ENCODE measurements at places on chromosomes 6 and 20. TPM values are rescaled to one million over a fixed set of nuclear protein-coding genes. Genes with fewer than 3 reads are reported as not detected.

DNA sequence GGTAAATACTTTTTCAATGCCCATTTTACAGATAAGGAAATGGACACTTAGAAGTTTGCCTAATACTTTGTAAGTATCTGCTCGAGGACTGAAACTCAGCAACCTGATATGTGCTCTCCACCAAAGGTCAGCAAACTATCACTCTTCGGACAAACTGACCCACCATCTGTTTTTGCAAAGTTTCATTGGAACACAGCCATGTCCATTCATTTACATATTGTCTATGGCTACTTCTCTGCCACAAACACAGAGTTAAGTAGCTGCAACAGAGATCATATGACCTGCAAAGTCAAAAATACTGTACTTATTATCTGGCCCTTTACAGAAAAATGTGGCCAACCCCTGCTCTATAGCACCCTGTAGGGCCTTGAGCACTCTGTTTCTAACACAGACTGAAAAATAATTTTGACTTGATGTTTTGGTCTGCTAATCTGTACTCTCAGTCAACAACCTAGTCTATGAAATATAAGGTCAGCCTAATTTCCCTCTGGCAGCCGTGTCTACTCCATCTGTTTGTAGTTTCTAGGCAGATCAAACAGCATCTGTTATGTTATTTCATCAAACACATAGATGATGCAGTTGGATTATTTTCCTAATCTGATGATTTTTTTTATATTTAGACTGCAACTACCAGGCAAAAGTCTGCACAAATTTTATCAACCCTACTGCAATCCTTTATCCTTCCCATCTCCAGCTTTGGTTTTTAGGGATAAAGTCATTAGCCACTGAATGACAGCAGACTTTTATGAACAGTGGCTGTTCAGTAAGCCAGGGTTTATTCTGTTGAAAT, 41.4 kb upstream of the BEND6 start:
- DNase-seq: no peak

DNA sequence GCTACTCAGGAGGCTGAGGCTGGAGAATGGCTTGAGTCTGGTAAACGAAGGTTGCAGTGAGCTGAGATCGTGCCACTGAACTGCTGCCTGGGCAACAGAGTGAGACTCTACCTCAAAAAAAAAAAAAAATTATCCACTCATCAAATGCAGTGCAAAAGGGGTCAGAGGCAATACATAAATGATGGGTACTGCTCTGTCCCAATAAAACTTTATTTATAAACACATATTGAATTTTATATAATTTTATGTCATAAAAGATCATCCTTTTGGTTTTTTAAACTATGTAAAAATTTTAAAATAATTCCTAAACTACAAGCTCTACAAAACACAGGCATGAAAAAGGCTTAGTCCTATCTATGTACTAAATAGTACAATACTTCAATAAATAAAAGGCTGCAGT, 10.3 kb downstream of the KHDC1 start:
- DNase-seq: no peak

GRCh38 chr6:137389150-137389704, 105.0 kb downstream of the OLIG3 start:
- DNase-seq: peak; percentile 9

The MACROD2 gene
- 5.4 TPM for polyA plus RNA-seq

GRCh38 chr6:9799582-9799981, 615.3 kb downstream of the TFAP2A start:
- DNase-seq: no peak

DNA sequence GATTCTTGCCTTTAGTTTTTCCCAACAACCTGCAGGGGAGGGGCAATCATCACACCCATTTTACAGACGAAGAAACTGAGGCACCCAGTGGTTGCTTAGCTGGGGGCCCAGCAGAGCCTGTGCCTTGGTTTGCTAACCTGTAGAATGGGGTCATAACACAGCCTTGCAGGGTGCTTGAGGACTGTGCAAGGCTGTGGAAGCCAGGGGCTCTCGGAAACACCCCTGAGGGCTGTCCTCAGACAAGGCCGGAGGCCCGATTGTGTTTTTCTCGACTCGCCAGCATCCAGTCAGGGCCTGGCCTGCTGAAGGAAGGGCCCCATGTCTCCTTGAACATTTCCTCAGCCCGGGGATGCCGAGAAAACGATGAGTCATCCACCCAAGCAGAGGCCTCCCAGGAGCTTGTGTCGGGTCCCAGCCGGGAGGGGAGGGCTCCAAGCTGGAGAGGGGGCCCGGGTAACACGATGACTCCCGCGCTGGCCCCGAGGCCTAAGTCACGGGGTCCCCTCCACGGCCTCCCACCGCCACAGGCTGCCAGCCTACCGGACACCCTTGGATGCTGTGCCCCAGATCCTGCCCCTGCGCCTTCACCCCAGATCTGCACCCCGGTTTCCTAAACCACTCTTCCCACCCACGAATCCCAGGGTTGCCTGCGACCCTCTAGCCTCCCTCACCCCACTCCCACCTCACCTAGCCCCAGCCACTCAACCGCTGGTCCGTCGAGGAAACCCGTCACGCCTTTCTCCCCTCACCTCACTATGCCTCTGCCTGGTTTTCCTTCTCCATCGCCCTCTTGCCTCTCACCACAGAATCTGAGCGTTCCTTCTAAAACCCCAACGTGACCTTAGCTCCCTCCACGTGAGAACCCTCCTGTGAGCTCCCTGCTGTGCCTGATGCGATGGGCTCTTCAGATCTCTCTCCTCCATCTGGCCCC, 10.6 kb downstream of the NOL4L start:
- peak; percentile 57 for DNase-seq

The MYL9 gene
- polyA plus RNA-seq: 537 TPM

- DNase-seq: no peak
Observed at GRCh38 chr6:150797949-150798348, 67.6 kb upstream of the MTHFD1L start.

DNA sequence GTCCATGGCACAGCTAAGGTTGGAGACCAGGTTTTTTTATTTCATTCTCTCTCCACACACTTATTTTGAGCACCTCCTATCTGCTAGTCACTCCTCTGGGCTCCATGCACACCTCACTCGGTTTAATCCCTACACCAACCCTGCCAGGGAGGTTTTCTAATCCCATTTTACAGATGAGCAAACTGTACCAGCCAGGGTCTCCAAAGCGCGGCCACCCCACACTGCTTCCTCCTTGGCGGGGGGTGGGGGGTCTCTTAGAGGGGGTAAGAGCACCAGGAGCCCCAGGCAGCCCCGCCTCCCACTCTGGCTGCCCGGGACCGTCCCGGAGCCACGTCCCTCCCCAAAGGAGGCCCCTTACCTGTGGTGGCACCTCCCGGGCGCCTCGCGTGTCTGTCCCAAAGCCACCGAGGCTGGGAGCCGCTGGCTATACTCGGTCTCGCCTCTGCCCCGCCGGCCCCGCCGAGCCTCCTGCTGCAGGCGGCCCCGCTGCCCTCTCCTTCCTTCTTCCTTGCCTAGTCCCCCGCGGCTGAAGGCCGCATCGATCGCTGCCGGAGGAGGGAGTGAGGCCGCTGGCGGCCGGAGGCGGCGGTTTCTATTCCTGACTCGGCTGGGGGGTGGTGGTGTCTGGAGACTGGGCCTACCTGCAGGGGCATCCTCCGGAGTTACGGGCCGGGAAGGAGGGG, at the start of gene KCNS1:
KCNS1 (minus strand) TSS at position 565 of the 683 bp plus-strand sequence. CDS start 1,891 bp downstream, outside the sequence.
- no peak for DNase-seq

DNA sequence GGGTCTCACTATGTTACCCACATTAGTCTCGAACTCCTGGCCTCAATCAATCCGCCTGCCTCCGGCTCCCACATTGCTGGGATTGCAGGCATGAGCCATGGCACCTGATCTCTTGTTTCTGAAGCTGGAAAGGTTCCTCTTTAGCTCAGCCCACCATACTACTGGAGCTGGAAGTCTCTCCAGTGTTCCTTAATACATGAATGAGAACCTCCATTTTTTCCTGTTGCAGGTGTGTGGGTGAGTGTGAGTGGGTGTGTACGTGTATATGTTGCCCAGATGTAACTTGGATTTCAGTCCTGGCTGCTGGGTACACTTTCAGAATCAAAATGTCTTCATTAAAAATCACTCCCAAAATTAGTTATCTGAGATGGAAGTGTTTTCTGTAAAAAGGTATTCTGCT, 11.1 kb downstream of the PNPLA1 start:
- DNase-seq: no peak

The PREX1 gene
- 9.9 TPM for polyA plus RNA-seq

The STK4 gene
- polyA plus RNA-seq: 15.8 TPM

DNA sequence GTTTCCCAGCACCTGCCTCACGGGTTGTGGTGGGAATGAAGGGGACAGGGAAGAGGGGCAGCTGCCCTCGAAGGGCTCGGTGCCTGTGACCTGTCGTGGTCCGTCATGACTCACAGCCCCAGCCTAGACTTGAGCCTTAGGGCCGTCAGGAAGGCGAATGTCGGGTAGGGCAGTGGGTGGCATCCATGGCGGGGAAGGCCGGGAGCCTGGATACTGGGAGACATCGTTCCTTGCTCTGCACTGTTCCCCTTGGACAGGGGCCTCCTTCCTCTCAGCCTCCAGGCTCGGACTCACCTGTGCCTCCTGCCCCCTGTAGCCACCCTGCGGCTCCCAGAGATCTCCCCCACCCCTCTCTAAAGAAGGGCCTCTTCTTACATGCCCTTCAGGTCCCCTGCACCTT, 52.2 kb upstream of the APCDD1L start:
- DNase-seq: no peak

- DNase-seq: peak; percentile 42
Observed at GRCh38 chr6:143940011-143940597, 68.0 kb downstream of the PLAGL1 start.

- DNase-seq: no peak
Observed at GRCh38 chr6:43268355-43268700, 25.0 kb downstream of the TTBK1 start.

GRCh38 chr6:26065952-26066380, 21.3 kb upstream of the HFE start:
- peak; percentile 87 for DNase-seq

DNA sequence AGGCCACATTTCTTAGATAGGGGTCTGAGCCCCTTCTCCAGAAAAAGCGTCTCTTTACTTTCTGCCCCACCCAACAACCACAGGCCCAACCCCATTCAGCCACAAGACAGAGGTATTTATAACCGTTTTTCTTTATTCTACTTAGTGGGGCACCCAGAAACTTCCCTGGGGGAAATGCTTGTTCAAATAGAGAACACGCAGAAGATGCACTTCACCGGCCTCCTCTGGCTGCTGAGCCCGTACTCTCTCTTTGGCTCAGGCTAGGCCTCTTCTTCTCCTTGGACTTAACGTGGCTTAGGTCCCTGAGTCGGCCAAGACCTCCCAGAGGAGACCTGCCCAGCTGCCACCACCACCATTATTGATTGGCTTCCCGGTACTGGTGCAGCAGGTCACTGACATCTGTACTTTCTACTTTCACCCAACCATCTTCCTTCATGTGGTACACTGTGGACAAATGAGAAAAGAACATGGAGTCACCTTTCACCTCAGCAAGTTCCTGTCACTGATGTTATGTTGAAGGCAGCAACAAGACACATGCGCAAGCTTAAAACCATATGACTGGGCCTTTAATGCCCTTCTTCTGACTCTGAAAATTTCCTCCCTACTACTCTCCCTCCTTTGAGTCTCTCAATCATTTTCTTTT, 2.2 kb upstream of the TAP2 start:
- no peak for DNase-seq

The NUP153 gene
- 32.2 TPM for polyA plus RNA-seq

DNA sequence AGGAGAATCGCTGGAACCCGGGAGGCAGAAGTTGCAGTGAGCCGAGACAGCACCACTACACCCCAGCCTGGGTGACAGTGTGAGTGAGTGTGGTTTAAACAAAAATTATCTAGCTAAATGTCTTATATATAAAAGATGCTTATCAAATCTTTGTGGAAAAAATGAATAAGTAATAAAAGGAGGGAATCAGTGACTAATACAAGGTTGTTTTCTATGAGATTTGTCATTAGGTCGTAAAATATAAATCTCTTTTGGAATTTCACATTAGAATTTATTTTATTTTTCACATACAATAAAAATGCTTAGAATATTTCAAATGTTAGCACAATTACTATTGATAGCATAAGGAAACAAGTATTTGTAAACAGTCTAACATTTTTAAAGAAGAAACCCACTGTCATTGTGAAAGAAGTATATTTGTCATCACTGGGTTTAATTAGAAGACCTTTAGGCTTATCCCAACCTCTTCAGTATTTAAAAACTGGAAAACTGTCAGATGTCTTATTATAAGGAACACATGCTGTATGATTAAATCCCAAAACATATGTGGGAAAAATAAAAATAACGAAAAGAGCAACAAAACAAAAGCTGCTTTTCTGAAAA, 47.1 kb downstream of the ASCC3 start:
- DNase-seq: no peak

The SIRPB1 gene
- polyA plus RNA-seq: 1.6 TPM

The ERMARD gene
- polyA plus RNA-seq: 25.6 TPM

- no peak for DNase-seq
Observed at GRCh38 chr6:39902136-39902535, 32.1 kb downstream of the MOCS1 start.

GRCh38 chr6:33313105-33313708, 671 bp downstream of the TAPBP start:
- DNase-seq: peak; percentile 72

The LKAAEAR1 gene
- 0.19 TPM for polyA plus RNA-seq

DNA sequence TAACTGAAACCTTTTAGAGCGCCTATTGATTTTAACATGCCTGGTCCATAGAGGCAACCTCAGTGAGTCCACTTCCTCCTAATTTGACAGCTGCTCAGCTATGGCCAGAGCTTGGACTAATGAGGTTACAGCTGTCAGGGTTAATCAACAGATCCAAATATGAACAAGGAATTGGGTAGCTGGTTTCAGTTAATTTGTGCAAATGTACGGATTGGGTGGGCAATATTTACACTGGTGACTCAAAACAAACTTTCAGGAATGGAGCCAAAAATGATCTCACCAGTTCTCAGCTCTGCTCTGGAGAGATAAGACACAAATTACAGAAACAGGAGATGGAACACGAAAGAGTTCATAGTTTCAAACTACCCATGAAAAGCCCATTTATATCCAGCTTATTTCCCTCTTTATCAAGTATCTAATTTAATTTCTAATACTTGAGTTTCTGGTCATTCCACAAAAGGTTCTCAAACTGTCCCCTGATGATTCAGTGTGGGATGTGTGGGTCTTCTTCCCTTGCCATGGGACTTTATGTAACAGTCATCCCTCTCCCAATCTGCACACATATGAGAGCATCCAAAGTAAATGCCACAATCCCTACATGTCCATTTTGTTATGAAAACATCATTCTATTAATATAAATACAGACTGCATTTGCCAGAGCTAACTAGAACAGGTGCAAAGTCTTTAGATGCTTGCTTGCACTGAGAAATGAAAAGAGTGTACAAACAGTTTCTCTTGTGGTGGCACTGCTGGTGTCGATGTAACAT, 149.9 kb downstream of the RPS12 start:
- no peak for DNase-seq

The KCNB1 gene
- 2.4 TPM for polyA plus RNA-seq

DNA sequence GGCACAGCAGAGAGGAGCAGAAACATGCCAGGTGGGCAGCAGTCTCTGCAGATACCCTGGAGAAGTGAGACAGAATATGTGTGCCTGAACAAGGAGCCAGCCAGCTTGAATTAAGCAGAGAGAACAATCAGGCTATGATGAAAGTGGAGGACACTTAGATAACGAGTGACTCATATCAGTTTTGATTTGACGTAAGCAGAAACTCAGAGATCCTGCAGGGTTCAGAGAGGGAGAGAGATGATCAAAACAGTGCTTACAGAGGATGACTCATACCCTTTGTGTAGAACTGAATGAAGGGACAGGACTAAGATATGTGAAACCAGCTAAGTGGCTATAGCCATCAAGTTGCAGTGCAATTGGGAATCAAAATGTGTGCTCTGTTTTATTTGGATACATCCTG, 300.7 kb downstream of the TENT5A start:
- DNase-seq: no peak

All from large intestine (tissue), 12 donors.